ENCODE measurements at places on chromosomes 2 and 18.

- no peak for DNase-seq
Observed at GRCh38 chr2:32691678-32692077, 63.8 kb downstream of the TTC27 start.

DNA sequence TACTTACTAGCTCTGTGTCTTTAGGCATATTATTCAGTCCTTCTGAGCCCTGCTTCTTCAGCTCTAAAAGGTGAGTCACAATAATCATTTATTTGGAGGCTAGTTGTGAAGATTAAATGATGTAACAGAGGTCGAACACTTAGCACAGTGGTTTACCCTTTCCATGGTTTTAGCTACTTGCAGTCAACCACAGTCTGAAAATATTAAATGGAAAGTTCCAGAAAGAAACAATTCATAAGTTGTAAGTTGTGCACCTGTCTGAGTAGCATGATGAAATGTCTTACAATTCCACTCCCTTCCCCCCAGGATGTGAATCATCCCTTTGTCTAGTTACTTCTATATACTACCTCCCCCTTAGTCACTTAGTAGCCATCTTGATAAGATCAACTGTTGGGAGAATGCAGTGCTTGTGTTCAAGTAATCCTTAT lies 217.6 kb upstream of the THUMPD2 start:
- no peak for DNase-seq

DNA sequence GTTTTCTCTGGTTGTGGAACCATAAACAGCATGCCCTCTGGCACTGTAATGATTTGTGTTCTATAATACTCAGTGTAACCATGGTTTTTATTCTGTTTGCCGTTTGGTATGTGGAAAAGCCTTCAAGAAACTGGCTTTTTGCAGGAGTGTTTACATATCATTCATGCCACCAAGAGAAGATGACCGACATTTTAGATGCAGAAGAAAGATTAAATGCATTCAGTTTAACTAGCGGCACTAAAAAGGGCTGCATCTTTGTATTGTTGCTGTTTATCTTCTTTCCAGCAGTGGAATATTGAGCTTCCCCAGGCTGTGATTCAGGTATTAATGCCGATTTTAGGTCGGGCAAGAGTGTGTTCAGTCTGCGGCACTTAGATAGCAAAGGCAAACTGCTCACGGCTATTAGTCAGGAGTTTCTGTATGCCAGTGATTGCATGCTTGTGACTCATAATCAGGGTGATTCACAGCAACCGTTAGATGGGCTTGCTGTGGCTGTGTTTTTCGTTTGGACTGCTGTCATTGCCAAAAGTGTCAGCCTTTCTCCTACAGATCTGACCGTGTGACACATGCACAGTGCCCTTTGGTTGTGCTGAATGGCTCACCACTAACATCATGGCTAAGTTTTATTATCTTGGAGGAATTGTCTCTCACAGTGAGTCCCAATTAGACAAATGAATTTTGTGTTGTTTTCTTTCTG lies 479.7 kb downstream of the PARD3B start:
- DNase-seq = peak; percentile 65

DNA sequence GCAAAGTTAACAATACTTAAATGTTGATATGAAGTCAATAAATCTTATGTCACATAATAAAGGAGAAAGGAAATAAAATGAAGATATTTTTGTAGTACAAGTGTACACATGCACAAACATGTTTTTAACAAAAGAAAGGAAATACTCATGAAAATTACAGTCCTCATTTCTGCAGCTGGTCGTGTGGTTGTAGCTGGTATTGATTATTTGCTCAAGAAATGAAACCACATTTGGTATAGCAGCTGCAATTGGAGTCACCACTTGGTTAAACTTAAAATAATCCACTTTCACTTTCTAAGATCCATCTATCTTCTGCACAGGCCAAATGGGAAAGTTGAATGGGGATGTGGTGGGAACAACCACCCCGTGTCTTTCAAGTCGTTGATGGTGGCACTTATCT lies 580.5 kb upstream of the NRXN1 start:
- no peak for DNase-seq

- DNase-seq = no peak
Observed at GRCh38 chr18:24095976-24096375, 42.9 kb upstream of the CABYR start.

- DNase-seq = no peak
Observed at GRCh38 chr2:26721115-26722032, 28.9 kb downstream of the KCNK3 start.

DNA sequence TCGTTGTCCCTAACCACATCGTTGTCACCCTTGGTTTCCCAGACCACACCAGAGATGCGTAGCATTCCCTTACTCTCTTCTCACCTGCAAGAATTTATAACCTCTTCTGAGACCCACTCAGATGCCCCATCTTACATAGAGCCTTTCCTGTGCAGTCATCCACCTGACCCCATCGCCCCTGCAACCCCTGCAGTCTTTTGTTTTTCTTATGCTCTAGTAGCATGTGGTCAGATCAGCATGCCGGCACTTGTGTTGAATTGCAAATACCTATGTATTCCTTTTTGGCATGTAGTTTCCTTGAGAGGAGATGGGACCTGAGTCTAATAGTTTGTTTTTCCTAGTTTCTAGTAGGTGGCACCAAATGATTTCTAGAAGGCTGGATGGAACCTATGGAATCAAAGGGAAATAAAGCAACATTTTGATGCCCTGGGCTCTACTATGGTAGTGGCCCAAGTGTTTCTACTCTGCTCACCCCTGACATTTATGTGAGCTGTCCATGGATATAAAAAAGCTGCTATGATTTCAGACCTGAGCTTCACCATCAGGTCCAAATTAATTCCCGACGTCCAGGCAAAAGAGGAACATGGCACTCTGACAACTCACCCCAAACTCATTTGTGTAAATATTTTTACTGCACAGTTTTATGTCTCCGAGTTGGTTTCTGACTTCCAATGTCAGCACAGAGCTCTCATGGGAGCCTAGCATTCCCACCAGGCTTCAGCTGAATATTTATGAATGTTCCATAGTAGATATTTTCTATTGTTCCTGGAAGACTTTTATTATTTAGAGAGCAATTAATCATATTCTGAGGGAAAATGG lies 143.6 kb downstream of the RNF144A start:
- no peak for DNase-seq

GRCh38 chr2:16326711-16327300 lies 338.8 kb downstream of the CYRIA start:
- no peak for DNase-seq

DNA sequence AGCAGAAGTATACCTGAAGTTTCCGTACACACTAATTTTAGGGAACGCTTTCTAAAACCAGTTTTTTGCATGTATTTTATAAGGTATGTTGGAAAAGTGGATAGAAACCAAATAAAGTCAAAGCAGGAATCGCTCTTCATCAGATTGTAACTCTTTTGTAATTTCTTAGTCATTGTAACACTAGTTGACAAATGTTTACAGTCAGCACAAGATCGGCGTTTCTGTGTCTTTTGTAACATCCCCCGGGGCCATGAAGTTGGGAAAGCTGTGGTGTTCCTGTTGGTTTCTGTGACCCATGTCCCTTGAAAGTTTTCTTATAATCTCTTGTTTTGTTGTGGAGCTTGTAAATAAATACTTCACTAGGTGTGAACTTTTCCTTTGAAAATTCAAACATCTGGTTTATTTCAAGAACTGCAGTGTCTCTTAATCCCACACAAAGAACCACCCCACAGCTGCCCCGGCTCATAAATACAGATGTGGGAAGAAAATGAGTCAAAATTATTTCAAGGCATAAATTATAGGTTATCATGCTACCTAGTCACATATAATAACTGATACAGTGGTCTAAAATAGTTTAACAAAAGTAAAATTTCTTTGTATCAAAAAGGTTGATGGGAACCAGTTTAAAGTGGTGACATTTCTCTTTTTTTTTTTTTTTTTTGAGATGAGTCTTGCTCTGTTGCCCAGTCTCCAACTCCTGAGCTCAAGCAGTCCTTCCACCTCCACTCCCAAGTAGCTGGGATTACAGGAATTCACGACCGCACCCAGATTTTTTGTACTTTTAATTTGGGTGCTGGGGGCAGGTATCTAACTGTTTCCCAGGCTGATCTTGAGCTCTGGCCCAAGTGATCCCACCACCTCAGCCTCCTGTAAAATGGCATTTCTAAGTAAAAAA lies 751 bp upstream of the NMI start:
- peak; percentile 63 for DNase-seq

GRCh38 chr2:46821600-46821999 lies 94.0 kb downstream of the MCFD2 start:
- peak; percentile 49 for DNase-seq

GRCh38 chr18:78896111-78896905 lies 83.3 kb upstream of the SALL3 start:
- no peak for DNase-seq

DNA sequence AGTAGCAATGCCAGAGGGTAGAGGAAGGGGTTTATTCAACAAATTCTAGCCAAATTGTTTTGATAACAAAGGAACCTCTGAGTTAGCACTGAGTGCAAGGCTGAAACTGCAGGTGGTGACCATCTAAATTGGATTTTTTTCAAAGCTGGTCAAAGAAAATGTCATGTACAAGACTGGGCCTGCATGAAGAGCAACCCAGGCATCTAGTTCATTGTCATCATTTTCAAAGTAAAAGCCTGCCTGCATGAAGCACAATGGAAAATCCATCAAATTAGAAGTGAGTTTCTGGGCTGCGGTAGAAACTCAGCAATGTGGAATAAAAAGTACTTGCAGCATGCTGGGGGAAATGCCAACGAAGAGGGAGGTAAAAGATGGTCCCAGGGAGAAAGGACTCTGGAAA lies 80.8 kb upstream of the PPP1CB start:
- no peak for DNase-seq

DNA sequence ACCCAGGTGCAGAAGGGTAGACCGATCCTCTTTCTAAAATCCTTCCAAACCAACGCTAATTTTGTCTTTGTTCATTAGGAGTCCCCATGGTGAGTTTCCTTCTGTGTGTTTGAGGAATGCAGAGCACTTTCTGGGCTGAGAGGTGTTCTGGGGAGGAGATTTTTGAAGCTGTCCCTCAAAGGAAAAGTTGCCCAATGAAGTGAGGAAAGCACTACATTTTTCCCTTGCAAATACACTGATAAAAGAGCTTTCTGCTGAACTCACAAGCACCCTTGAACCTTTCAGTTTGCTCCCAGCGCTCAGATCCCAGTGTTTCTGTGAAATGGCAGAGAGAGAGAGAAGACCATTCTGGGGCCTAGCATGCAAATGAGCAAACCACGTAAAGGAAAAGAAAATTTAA lies 299.6 kb upstream of the FANCL start:
- DNase-seq = no peak

DNA sequence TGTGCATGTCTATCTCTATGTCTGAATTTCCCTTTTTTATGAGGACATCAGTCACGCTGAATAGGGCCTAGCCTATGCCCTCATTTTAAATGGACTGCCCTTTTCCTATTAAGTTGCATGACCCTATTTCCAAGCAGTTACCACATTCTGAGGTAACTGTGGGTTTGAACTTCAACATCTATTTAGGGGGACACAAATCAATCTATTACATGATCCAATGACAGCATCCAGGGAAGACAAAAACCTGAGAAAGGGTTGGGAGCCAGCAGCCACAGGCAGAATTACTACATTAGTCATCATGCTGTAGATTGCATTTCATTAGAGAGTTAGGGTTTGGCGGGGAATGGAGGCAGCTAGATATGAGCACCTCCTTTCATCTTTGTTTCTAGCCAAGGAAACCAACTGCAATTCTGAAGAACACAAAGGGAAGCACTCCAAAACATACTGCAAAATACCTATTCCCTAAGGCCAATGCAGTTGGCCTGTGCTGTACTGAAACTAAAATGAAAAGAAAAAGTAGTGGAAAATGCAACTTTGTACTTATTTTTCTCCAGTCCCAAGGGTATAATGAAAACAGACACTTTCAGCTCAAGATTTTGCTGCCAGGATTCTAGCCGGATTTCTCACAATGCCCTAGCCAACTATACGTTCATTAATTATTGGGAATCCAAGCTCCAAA lies 40.4 kb upstream of the C1D start:
- DNase-seq = no peak

- no peak for DNase-seq
Observed at GRCh38 chr18:47397671-47398319, 146.3 kb upstream of the SKOR2 start.

Data from activated effector memory CD4-positive, alpha-beta T cell treated with anti-CD3 and anti-CD28 coated beads, Interleukin-2, amount 50 U/mL, for 16 hours (primary cell).